CD4-positive, alpha-beta T cell (primary cell): ENCODE measurements at places on chromosomes 1 and 21. TPM values are rescaled to one million over a fixed set of nuclear protein-coding genes. Genes with fewer than 3 reads are reported as not detected.

DNA sequence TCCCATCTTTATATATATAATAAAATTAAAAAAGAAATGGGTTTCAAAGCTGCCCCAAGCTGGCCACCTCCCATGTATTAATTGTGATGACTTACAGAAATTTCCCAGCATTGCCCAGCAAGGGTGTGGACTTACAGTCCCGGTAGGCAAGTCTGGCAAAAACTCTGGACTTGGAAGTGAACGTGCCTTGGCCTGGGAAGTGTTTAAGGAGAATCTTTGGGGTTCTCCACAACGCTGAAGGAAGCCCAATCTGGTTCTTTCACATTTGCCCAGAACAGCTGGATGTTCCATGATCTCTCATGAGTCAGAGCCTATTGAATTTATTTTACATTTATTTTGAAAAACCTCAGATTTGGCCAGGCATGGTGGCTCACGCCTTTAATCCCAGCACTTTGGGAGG is 98.4 kb upstream of the SLC45A1 start:
- H3K4me1 ChIP-seq = peaks cover 14% of the 10 kb centered on the region
- H3K4me3 ChIP-seq = no peak overlapping the region
- H3K27me3 ChIP-seq = peaks cover 23% of the 10 kb centered on the region
- H3K36me3 ChIP-seq = no peaks in the 10 kb centered on the region

PROK1 gene
- total RNA-seq = not detected

DNA sequence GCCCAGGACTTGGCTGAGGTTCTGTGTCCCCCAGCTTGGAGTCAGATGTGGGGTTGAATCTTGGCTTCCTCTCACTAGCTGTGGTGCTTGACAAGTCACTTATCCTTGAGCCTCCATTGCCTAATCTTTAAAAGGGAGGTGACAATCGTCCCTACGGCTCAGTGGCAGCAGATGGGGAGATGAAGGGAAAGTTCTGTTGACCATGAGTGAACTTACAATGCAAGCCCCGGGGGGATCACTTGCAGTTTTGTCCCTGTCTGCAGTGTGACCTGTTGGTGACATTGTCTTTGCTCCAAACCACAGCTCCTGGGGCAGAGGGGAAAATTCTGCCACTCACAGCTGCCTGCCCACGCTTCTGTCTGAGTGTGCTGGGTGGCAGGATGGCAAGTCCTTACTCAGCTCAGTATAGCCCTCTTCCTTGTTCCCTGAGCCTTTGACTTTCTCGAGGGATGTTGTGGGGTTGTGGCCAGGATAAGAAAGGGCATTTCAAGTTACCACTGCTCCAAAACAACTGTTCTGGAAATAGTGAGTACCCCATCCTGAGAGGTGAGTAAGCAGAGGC is 1.7 kb downstream of the PCSK9 start:
- no peak overlapping the region for H3K27ac ChIP-seq
- no peaks in the 10 kb centered on the region for H3K4me1 ChIP-seq
- no peaks in the 10 kb centered on the region for H3K36me3 ChIP-seq
- no peak for DNase-seq
- H3K4me3 ChIP-seq = no peak overlapping the region
- H3K27me3 ChIP-seq = peaks cover 24% of the 10 kb centered on the region

LY9 gene
- total RNA-seq = 124 TPM

GRCh38 chr1:87556326-87556725 is 227.6 kb downstream of the LMO4 start:
- no peak overlapping the region for H3K4me3 ChIP-seq
- no peaks in the 10 kb centered on the region for H3K4me1 ChIP-seq
- no peak overlapping the region for H3K27ac ChIP-seq
- H3K36me3 ChIP-seq = no peaks in the 10 kb centered on the region
- no peak for DNase-seq
- H3K27me3 ChIP-seq = no peaks in the 10 kb centered on the region

AIM2 gene
- 0.36 TPM for total RNA-seq

GRCh38 chr1:46613661-46614603 is 2.7 kb downstream of the MOB3C start:
- peak; percentile 39 for DNase-seq
- no peaks in the 10 kb centered on the region for H3K27me3 ChIP-seq
- H3K4me3 ChIP-seq = peak overlapping the region; percentile 7
- H3K36me3 ChIP-seq = peaks cover 36% of the 10 kb centered on the region
- peaks cover 62% of the 10 kb centered on the region for H3K4me1 ChIP-seq
- H3K27ac ChIP-seq = no peak overlapping the region

PODN gene
- not detected for total RNA-seq

GRCh38 chr1:19811206-19811851 is 3.8 kb downstream of the RNF186 start:
- H3K27ac ChIP-seq = no peak overlapping the region
- no peak overlapping the region for H3K4me3 ChIP-seq
- H3K4me1 ChIP-seq = no peaks in the 10 kb centered on the region
- H3K36me3 ChIP-seq = no peaks in the 10 kb centered on the region
- peak; percentile 63 for DNase-seq
- no peaks in the 10 kb centered on the region for H3K27me3 ChIP-seq

DNA sequence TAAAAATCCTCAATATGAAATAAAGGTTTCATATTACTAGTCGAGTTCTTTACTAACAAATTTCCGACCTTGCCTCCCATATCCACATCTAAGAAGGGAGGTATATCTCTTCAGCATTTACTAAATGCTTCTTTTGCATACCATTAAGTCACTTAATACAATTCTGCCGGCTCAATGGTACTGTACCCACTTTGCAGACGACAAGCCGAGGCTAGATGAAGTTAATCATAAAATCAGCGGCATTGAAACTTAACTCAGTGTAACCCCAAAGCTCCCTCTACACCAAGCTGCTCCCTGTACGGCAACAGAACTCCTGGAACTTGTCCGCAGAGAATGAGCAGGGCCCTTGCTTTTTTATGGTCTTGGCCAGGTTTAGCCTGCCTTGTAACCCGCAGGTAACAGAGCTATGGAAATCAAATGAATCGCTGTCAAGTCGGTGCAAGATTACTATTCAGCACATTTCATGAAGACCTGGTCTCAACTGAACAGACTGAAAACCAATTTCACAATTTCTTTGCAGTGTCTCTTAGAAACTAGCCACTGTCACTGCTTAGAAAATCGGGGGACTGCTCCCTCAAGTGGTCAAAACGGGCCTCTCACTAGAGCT is 738 bp downstream of the INTS7 start:
- H3K4me3 ChIP-seq = peak overlapping the region; percentile 83
- H3K27me3 ChIP-seq = no peaks in the 10 kb centered on the region
- no peak for DNase-seq
- H3K36me3 ChIP-seq = no peaks in the 10 kb centered on the region
- H3K27ac ChIP-seq = peak overlapping the region; percentile 55

LYST gene
- total RNA-seq = 24.9 TPM

INTS7 gene
- total RNA-seq = 2.9 TPM

GRCh38 chr1:62271948-62272728 is 47.1 kb downstream of the KANK4 start:
- no peak overlapping the region for H3K4me3 ChIP-seq
- peak overlapping the region; percentile 69 for H3K27ac ChIP-seq
- peak; percentile 59 for DNase-seq

DNA sequence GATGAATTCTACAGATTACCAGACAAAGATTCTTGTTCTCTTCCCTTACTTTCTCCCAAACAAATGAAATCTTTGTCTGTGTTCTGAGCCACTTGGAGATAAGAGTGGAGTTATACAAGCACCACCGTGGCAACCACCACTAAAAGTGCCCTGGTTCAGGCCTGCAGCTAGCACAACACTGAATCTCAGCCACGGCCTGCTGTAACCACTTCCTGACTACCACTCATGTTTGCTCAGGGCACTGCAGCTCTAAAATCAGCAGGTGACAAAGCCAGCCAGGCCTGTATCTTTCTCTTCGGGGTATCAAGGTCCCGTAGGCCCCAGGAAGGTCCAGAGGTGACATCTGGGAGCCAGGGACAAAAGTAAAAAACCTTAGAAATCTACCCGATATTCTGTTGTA is 3.2 kb upstream of the OR2T6 start:
- H3K27me3 ChIP-seq = no peaks in the 10 kb centered on the region
- no peak overlapping the region for H3K4me3 ChIP-seq
- H3K4me1 ChIP-seq = no peaks in the 10 kb centered on the region

INAVA gene
- 0.22 TPM for total RNA-seq

DNA sequence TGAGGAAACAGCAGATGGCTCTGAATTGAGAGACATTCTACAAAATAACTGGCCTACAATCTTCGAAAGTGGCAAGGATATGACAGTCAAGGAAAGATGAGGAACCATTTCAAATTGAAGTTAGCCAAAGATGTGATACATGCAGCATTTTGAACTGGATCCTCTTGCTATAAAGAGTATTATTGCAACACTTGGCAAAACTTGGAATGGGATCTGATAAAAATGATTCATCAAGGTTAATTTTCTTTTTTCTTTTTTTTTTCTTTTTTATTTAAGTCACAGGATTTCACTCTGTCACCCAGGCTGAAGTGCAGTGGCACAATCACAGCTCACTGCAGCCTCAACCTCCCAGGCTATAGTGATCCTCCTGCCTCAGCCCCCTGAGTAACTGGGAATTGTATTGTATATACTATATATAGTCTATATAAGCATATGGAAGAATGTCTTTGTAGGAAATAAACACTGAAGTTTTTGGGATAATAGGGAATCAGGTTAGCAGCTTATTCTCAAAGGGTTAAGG is 49.8 kb upstream of the GJA8 start:
- no peak for DNase-seq
- H3K36me3 ChIP-seq = no peaks in the 10 kb centered on the region
- no peak overlapping the region for H3K27ac ChIP-seq

GRCh38 chr1:2208309-2209239 is 14.0 kb upstream of the FAAP20 start:
- no peak for DNase-seq
- H3K27ac ChIP-seq = no peak overlapping the region
- peaks cover 39% of the 10 kb centered on the region for H3K4me1 ChIP-seq
- no peaks in the 10 kb centered on the region for H3K36me3 ChIP-seq
- H3K27me3 ChIP-seq = no peaks in the 10 kb centered on the region

CLCA1 gene
- total RNA-seq = not detected

MAP7D1 gene
- total RNA-seq = 163 TPM

DNA sequence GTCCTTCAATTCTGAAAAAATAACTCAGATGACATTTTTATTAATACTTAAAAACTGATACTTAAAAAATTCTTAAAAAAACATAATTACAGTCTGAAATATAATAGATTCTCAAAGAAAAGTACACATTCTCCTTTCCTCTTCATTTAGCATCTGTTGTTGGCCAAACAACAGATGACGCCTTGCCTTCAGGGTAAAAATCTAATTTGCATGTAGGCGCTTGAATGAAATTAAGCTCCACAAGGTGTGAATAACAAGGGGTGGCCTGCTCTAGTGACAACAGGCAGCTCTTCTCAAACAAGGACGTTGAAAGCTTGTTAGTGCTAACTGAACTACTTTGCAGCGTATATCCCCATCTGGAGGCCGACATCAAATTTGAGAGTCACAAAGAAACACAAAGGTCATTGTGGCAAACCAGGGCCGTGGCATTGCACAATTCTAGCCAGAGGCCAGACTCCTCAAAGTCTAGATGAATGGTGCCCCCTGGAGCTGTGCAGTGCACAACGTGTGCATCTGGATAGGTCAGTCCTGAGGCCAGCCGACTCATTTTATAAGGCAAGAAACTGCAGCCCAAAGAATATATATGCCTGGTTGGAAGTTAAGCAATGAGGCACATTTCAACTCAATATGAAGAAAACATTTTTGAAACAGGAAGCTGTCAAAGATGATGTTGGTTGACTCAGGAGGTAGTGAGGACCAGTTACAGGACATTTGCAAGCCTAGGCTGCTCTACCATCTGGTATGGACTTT is 459.2 kb upstream of the RUNX1 start:
- H3K4me1 ChIP-seq = peaks cover 19% of the 10 kb centered on the region
- DNase-seq = no peak
- no peak overlapping the region for H3K27ac ChIP-seq
- no peaks in the 10 kb centered on the region for H3K27me3 ChIP-seq

GRCh38 chr1:179510038-179510437 is 65.7 kb downstream of the NPHS2 start:
- H3K27ac ChIP-seq = no peak overlapping the region
- no peaks in the 10 kb centered on the region for H3K4me1 ChIP-seq
- no peak for DNase-seq
